ENCODE measurements at places on chromosomes 2 and 18. TPM values are rescaled to one million over a fixed set of nuclear protein-coding genes. Genes with fewer than 3 reads are reported as not detected.

DNA sequence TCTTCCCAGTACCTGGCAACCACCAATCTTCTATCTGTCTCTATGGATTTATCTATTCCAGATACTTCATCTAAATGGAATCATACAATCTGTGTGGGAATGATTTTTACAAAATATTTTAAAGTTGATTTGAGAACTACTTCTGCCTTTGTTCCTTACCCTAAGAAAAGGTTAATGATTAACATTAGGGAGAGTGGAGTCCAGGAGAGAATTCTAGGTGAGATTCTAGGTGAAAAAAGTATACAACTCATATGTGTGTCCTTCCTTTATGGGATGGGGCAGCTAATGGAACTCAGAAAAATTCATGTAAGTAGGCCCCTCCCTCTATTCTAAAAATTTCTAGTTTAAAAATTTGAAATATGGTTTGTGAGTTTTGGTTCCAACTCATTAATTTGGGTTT is 35.9 kb upstream of the WDSUB1 start:
- DNase-seq = no peak

- DNase-seq = no peak
Measured at GRCh38 chr2:21037671-21038108, 6.2 kb downstream of the APOB start.

- no peak for DNase-seq
Measured at GRCh38 chr2:33791625-33792024, 192.5 kb upstream of the FAM98A start.

- peak; percentile 49 for DNase-seq
Measured at GRCh38 chr2:200483729-200484198, 26.1 kb downstream of the KCTD18 start.

DNA sequence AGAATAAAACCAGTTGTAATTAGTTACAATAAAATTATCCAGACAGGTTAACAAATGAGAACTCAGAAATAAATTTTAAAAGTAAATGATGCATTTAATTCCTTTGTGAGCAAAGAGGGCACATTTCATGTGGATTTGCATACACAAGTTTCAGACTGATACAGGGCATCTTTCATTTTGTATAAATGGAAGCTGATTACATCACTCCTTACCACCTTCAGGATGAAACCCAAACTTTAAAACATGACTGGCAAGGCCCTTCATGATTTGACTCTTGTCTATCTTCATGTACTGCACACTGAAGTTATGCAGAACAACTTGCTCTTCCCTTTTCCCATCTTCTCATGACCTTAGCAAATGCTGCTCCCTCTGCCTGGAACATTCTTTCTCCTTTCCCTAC is 26.9 kb downstream of the EFEMP1 start:
- no peak for DNase-seq

- DNase-seq = no peak
Measured at GRCh38 chr2:205610437-205610836, 71.9 kb upstream of the NRP2 start.

GRCh38 chr2:186595219-186595618 is 5.4 kb downstream of the ITGAV start:
- no peak for DNase-seq

DNA sequence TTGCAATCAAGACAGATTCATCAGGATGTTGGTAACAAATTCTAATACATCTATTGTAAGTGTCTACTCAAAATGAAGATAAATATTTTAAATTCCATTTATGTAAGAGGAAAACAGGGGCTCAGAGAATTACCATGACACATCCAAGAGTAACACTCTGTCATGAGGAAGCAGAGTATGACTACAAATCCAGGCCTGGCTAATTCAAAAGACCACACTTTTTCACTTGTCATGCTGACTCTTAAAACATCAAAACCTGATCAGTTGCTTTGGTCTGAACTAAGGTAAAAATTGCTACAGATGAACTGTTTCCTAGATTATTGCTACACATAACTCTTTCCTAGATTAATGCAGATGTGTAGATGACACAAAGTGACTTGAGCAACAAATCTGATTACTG is 880.6 kb downstream of the TSN start:
- DNase-seq = no peak

- DNase-seq = no peak
Measured at GRCh38 chr2:178263159-178263860, 69.0 kb downstream of the OSBPL6 start.

DNA sequence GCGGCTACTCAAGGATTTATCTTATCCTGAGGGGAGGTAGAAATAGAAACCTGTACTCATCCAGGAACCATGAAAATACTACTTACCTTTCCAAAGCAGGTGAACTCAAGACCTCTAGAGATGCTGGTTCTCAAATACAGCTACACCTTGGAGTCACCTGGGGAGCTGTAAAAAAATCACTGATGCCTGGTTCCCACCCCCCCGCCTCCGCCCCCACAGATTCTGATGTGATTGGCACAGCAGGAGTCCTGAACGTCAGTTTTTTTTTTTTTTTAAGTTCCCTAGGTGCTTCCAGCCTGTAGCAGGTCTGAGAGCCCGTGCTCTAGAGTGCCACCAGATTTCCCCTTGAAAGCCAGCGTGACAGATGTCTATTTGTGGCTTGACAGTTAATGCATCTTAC is 113.6 kb downstream of the MRO start:
- no peak for DNase-seq

- no peak for DNase-seq
Measured at GRCh38 chr2:49309461-49309860, 155.1 kb upstream of the FSHR start.

GRCh38 chr2:83565181-83565580 is 893.9 kb downstream of the SUCLG1 start:
- DNase-seq = no peak

DNA sequence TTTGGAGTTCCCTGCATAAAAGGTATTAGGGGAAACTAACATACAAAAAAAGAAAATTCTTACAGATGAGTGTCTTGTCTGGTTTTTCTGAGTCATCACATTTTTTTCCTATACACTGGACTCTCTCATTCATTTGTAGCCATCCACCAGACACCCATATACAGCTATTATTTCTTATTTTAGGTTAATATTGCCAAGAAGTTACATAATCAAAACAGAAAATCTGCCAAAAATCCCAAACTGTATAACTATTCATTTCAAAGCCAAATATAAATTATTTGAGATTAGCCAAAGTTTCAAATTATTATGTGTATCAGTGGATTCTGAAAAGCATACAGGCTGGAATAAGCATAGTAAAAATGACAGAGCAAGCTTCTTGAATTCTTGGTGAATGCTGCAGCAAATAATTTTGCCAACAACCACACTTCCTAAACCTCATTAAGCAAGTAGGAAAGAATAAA is 191.2 kb downstream of the NCKAP5 start:
- DNase-seq = no peak

DNA sequence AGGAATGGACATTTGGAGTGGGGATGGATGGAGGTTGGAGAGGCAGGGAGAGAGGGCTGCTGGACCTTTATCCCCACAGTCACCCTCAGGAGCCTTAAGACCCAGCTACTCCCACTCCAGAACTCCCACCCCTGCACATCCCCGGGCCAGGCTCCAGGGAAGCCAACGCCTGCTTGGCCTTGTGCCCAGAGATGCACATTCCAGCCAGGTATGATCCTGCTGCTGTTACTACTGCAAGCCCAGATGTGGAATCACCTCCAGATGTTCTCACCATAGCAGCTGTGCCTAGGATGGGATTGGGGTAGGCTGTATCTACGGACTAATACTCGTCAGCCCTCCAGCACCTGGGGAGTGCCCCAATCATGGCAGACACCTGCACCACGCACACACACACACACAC is 71.7 kb downstream of the ZFP36L2 start:
- no peak for DNase-seq

DNA sequence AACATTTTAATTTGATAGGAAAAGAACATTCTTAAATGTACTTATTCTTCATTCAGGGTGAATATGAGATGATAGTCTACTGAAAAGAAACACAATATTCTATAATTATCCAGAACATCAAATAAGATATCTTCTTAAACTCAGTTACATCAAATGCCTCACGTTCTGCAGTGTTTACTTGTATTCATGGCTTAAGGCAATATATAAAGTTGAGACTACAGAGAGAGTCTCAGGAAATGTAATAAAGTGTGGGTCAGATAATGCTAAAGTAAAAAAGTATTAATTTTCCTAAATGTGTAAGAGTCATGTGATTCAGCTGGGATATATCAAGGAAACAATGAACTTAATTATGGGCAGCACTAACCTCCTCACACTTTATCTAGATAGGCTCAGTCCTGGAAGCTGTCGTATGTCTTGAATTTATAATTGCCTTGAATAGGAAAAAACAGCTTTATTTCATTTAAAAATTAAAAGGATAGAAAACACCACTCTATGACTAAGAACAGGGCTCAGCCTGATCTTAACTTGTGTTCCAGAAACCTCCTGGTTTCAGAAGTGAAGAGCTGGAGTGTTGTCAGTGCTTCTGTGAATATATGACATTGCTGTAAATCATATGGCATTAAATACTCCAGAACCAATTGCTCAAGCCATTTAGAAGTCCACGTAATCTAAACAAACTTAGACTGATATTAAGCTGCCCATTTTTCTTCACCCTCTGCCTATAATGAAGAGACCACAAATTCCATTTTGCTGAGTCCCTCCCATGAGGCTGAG is 240.2 kb downstream of the FSIP2 start:
- no peak for DNase-seq

DNA sequence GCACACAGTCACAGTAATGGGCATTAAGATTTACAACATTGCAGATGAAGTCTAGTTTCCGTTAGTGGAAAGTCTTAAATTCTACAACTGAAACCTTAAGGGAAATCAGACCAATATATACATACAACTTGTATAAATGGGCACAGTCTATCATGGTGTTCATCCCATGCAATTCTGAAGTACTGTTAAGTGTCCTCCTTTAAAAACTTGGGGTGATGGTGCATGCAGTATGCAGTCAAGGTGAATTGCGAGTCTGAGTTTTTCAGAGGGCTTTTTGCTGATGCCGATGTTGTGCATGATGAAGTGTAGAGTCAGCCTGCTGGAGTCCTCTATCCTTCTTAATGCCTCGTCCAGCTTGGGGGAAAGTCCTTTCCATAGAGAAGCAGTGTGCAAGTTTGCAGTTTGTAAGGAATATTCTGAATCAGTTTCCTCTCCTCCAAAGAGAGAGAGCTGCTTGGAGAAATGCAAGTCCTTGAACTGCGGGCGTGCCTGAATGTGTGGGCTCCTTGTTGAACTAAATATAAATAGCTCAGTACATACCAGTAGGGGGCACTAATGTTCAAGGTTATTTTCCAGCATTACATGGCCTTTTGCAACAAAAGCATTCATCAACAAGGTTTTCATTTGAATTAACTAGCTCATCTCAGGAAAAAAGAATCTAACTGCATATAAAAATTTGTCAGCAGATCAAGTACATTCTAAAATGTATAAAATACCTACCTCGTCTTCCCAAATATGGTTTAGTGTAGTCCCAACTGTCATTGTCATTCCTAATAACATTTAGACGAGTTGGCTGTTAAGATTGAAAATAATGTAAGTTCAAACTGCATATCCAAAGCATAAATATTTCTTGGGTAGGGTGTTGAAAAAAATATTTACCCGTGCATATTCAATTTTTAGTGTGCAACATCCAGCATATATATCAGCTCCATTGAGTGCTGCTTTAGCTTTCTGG is 21.3 kb downstream of the HNRNPLL start:
- DNase-seq = no peak

DYSF gene
- total RNA-seq = 7.3 TPM

RNF152 gene
- total RNA-seq = not detected

FAM237A gene
- not detected for total RNA-seq

PRKAG3 gene
- not detected for total RNA-seq

RIF1 gene
- total RNA-seq = 61.5 TPM
